HT-29 (cell line): ENCODE measurements at places on chromosomes 5 and 9.

DNA sequence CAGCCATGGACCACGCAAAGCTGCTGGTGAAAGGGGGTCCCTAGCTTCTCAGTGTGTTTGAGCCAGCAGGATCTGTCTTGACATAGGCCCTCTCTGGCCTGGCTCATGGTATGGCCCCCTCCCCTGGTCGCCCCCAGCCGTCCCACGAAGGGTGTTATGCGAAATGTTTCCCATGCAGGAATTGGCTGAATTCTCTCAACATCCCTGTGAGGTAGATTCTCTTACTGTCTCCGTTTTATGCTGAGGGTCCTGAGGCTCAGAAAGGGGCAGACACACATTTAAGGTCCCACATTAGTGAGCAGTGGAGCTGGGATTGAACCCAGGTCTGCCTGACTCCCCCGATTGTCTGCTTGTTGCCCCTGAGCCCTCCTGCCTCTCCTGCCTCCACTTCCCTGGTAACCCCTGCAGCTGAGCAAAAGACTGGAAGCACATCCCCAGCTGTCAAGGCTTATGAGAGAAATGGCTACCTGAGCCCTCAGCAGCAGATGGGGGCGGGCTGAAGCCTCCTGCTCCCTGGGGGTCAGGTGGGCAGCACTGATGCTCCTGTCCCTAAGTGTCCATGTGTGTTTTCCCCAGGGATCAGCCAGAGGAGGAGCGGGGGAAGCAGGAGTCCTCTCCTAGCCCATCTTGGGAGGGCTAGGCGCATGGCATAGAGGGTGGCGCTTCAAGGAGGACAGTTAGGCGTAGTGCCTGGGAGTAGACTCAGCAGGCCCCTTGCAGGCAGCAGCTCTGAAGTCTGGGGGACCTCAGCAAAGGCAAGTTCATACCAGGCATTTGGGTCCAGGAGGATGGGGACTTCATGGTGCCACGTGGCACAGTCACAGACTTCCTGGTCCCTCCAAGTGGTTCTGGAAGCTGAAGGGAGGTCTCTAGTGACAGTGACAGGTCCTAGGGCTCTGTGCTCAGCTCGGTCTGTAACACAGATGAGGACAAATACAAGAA is 49.0 kb upstream of the GARNL3 start:
- DNase-seq = no peak

DNA sequence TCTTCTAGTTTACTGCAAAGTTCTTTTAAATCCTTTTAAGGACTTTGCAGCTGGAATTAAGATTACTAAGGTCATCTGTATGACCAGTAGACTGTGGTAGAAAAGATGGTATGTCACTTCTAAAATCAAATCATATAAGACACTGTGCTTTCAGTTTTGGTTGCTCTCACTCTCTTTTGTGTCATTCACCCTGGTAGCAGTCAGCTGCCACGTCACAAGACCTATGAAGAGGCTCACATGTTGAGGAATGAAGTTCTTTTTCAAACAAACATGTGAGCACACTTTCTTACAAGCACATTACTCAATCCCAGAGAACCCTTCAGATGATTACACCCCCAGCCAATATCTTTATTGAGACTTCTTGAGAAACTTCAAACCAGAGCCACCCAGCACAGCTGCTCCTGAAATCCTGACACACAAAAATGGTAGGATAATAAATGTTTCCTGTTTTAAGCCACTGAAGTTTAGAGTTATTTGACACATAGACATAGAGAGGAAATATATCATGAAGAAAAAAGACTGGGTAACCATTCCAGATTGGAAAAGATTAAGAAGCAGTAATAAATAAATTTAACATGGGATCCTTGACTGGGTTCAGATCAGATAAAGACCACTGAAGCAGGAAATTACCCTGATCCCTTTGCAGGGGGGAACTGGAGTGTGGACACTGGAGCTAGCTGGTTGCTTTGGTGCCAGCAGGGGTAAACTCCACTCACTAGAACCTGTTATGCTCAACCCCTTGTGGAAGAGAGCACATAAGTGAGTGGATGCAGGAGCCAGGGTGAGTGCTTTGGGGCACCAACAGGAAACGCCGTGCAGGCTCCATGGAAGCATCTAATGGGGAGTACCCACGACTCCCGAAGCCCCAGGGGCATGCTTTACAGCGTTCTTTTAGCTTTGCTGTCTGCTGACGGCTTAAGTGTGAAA is 64.1 kb downstream of the SLCO4C1 start:
- no peak for DNase-seq

DNA sequence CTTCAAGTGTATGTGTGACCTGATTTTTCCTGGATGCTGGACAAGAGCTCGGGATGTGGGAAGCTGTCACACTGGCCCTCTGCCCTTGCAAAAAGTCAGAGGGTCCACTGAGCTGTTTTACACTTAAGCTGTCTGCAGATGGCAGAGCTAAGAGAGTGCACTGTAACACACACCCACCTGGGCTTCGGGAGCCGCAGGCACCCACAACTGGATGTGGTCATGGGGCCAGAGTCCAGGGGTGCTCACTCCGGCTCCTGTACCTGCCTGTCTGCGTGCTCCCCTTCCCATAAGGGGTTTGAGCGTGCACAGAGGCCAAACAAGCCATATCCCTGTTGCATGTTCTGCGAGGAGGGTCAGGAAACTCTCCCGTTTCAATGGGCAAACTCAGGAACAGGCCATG is 82.5 kb downstream of the LRRC70 start:
- DNase-seq = no peak

- no peak for DNase-seq
These were observed 36.9 kb upstream of the PIP5K1B start for GRCh38 chr9:68668127-68668526.

DNA sequence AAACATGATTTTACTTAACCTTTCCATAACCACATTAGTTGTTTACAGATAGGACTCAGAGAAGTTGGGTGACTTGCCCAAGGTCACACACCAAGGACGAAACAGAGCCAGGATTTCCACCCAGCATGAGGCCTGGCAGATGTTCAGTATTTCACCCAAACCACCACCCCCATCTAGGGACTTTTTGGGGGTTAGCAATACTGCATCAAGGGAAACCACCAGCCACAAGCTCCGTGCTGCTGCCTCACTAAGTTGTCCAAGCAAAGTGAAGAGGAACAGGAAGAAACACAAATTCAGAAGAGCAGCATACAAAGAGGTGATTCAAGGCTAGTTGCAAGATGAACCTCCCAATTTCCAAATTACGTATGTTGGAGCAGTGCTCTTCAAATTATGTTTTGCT is 219.6 kb upstream of the RORB start:
- no peak for DNase-seq

- DNase-seq = no peak
These were observed 28.7 kb downstream of the DYNC2I2 start for GRCh38 chr9:128627906-128628305.

GRCh38 chr9:13292782-13293181 is 13.3 kb upstream of the MPDZ start:
- DNase-seq = no peak

- DNase-seq = no peak
These were observed 36.2 kb upstream of the SLC6A3 start for GRCh38 chr5:1481266-1481958.

- DNase-seq = peak; percentile 63
These were observed 545 bp upstream of the CTSV start for GRCh38 chr9:97039514-97039860.

- DNase-seq = no peak
These were observed 104.0 kb upstream of the DMRTA1 start for GRCh38 chr9:22342491-22343217.

DNA sequence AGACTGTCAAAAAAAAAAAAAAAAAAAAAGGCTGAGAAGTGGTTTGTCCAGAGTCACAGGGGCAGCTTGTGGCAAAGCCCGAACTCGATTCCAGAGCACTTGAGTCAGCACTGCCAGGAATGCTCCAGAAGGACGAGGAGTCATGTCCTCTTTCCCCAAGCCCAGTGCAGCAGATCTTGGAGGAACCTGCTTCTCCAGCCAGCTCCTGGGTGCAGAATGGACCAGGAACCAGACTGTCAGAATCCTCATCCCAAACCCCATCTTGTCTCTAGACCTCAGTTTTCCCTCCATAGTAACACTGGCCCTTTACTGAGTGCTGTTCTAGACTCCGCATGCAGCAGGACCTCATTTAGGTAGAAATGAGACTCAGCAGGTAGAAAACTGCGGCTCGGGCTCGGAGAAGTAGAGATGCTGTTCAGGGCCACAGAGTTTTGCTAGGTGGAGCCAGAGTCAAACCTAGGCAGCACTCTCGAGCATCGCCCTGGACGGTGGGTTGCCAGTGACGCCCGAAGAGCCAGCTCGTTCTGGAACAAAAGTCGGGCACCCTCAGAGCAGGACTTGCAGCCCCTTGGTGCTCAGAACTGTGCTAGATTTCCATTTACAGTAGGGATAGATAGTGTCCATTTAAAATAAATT is 15.4 kb downstream of the CD74 start:
- DNase-seq = no peak

DNA sequence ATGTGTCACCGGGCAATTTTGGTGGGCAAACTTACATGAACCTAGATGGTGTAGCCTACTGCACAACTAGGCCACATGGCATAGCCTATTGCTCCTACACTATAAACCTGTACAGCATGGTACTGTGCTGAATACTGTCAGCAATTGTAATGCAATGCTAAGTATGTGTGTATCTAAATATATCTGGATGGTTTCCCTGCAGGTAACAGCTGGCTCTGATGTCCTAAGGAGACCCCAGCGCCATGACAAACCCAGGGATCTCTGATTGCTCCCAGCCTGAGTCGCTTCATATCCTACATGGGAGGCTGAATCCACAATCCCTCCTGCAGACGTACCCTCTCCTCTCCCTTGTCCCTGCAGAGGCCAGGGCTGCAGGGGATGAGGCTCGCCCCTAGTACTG is 26.6 kb upstream of the TTLL11 start:
- no peak for DNase-seq

DNA sequence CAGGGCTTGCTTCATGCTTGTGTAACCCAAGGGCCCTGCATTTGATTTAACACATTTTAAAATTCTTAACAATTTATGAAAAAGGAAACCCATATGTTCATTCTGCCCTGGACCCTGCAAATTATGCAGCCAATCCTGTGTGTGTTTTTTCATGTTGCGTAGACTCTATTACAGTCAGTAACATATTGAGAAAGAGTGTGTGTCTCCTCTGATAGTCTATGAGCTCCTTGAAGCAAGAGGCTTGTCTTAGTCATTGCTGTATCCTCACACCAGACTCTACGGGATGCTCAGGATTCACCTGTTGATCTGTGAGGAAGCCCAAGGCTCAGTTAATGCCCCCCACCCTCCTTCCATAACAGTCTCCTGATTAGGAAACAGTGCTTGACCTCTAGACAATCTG is 177.3 kb upstream of the DMAC1 start:
- DNase-seq = no peak

GRCh38 chr5:72842816-72843215 is 26.4 kb downstream of the TNPO1 start:
- peak; percentile 63 for DNase-seq

GRCh38 chr9:124631326-124631725 is 124.1 kb upstream of the NR5A1 start:
- DNase-seq = no peak

DNA sequence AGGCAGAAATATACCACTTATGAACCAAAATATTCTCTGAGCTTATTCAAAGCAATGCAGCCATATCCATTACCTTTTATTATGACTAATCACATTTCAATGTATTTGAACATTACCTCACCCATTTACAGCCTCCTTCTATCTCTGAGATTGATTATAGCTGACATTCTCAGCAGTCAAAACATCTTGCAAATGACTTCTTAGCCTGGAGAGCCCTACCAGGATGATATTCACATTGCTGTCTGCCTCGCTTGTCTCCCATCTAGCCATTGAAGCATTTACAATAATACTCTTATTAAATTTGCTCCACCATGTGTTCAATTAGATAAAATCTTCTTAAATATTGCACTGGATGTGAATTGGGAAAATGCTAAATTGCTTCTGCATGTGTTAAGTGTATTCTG is 1879.9 kb upstream of the ACO1 start:
- DNase-seq = no peak

DNA sequence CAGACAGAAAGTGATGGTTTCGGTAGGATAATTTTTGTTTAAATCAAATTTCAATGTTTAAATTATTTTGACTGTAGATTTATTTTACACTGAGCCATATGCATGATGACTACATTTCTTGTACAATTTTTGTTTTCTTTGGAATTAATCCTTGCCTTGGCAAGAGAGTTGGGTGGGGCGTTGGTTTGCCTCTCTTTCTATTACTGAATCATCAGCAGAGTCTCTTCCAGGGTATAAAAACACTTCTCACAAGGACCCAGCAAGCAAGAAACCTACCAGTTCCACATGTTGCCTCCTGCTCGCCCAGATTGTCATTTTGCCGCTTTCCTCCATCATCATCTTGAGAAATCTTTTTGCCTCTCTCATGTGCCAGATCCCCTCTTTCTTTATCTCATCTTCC is 455.0 kb upstream of the DMAC1 start:
- DNase-seq = no peak

DNA sequence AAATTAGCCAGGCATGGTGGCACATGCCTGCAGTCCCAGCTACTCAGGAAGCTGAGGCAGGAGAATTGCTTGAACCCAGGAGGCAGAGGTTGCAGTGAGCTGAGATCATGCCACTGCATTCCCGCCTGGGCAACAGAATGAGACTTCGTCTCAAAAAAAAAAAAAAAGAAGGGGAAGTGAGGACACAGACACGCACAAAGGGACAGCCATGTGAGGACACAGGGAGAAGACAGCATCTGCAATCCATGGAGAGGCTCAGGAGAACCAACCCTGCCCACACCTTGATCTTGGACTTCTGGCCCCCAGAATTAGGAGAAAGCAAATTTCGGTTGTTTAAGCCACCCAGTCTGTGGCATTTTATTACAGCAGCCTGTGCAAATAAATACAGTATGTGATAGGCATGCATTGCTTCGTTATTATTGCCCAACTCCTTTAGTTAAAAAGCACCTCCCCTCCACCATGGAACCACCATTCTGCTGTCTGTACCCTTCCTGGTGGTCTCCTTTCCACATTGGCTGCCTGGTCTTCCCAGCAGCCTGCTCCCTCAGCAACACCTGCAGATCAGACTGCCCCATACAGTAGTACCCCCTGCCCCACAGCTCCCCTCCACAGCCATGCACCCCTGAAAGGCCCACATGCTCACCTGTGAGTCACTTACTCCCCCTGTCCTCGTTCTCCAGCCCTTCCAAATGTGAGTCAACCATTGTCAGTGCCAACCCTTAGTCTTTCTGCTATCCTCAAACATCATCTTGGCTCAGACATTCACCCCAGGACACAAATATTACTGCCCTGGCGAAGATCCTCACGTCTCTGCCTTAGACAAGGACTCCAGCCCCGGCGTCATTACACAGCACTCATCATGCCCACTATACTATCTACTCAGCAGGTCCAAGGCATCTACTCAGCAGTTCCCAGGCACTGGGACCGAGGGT is 128.8 kb downstream of the ROR2 start:
- no peak for DNase-seq

GRCh38 chr9:123864251-123864650 is 65.7 kb downstream of the DENND1A start:
- DNase-seq = no peak

DNA sequence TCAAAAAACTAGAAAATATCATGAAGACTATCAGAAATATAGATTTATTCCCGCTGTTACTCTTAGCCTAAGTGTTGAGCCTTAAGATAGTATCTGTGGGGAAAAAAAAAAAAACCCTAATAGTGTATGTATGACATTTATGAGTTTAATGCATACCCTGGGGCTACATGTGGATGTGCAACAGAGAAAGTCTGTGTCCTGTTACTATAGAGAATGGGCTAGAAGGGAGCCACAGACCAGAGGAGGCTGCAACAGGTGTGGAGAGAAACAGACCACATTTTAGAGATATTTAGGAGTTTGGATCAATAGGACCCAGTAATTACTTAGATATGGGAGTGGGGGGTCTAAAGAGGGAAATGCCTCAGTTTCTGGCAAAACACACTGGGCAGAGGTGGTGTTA is 15.4 kb downstream of the RNF130 start:
- DNase-seq = no peak
